Testis (tissue), 5 donors: ENCODE measurements at places on chromosomes 6 and 20.

- no peak for DNase-seq
Observed at GRCh38 chr6:131947986-131948661, 3.0 kb downstream of the CCN2 start.

DNA sequence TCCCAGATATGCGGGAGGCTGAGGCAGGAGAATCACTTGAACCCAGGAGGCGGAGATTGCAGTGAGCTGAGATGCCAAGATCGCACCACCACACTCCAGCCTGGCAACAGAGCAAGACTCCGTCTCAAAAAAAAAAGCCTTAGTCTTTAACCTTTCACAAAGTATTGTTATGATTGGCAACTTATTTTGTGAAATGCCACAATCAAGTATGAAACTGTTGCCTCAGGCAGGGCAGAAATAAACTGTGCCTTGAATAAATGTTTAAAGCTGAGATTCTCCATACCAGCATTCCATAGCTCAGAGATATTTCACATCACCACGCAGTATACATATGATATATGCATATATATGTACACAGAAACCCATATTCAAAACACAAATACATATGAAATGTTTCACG is 120.1 kb upstream of the CCDC28A start:
- DNase-seq, result no peak

- no peak for DNase-seq
Observed at GRCh38 chr6:8245726-8246125, 143.4 kb upstream of the EEF1E1 start.

DNA sequence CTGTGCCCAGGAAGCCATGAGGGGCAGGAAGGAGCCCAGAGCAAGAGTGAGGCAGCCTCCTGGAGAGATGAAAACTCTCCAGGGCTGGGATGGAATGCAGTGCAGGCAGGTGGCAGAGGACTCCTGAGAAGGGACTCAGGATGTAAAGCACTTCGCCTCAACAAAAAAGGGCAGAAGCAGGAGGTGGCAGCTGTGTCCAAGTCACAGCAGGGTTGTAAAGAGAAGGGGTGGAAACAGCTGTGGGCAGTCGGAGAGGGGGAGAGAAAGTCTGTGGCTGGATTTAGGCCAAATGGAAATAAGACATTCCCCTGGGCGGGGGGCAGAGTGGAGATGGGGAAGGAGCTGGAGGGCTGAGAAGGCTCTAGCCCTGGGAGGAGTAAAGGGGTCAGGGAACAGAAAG is 34.9 kb downstream of the CYP21A2 start:
- DNase-seq, result no peak
